ENCODE measurements at places on chromosomes 6 and 20.

- no peak for DNase-seq
Observed at GRCh38 chr6:125571207-125571755, 178.2 kb upstream of the HEY2 start.

- no peak for DNase-seq
Observed at GRCh38 chr20:8361006-8361652, 229.1 kb downstream of the PLCB1 start.

GRCh38 chr6:152117156-152118133 is 310.0 kb downstream of the ESR1 start:
- no peak for DNase-seq

DNA sequence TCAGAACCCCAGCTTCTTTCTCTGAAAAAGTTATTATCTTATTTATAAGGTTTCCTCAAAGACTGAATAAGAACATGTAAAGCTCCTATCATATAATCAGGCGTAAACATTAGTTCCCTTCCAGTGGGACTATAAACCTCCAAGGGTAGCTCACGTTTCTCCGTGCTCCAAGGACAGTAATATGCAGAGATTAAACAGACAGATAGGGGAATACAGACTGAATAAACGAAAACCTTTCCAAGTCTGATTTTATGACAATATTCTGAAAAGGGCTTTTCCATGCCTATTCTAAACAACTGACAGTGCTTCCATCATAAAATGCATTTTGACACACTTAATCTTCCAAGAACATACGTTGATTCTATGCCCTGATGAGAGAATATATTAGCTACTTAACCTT is 22.8 kb downstream of the BACH2 start:
- DNase-seq = no peak

GRCh38 chr6:157239671-157240058 is 83.7 kb downstream of the TMEM242 start:
- DNase-seq = no peak

- DNase-seq = peak; percentile 18
Observed at GRCh38 chr6:83193747-83194566, 800 bp downstream of the RWDD2A start.

Measured in CD4-positive, alpha-beta T cell treated with Interleukin-1 beta for 1 hour (primary cell).